ENCODE measurements at places on chromosomes 16 and 17.

DNA sequence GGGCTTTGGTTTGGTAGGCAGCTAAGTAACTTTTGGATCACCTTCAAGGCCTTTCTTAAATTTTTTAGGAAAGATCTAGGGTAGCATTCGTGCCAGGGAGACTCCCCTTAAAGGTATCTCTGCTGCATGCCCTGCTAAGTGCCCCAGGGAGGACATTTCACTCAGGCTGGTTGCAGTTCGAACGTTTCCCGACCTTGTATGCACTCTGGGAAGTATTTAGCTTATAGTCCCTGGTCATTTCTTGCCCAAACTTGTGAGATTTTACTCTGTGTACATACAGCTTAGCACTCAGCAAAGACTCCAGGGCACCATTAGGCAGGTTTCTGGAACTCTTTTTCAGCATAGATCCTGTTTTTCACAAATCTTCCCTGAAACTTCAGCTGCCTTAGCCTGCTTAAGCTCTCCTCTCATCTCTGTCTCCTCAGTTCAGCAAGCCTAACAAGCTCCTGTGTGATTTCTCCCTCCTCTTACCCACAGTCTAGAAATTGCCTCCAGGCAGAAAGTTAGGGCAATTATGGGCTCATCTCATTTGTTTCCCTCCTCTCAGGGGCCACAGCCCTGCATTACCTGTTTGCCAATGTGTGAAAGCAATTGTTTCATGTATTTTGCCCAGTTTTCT, 84.6 kb downstream of the MRTFB start:
- DNase-seq = no peak

GRCh38 chr17:48514477-48514876, 16.3 kb downstream of the HOXB1 start:
- DNase-seq = no peak

DNA sequence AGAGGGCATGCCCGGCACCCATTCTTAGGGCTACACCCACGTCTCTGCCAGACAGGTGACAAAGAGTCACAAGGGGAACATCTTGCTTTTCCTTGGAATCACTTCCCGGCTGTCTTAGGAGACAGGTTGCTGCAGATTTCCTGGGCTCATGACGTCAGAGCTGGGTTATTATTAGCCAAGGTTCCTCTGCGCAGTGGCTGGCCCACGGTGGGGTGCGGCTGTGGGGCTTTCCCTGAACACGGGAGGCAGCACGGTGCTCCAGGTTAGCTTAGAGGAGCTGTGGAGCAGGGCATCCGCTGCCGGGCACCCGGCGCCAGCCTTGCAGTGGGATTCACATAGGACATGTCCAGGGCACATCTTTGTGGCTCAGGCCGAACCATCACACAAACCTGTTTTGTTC, 118.0 kb upstream of the PLCG2 start:
- no peak for DNase-seq

- DNase-seq = no peak
Observed at GRCh38 chr16:77424871-77425604, 9.8 kb downstream of the ADAMTS18 start.

GRCh38 chr17:74332017-74332650, 6.1 kb downstream of the KIF19 start:
- DNase-seq = no peak

- DNase-seq = peak; percentile 13
Observed at GRCh38 chr17:10198509-10199249, at the start of gene GAS7. GAS7 (minus strand) TSS chr17:10198606.

GRCh38 chr16:65099607-65100006, 22.3 kb downstream of the CDH11 start:
- no peak for DNase-seq

DNA sequence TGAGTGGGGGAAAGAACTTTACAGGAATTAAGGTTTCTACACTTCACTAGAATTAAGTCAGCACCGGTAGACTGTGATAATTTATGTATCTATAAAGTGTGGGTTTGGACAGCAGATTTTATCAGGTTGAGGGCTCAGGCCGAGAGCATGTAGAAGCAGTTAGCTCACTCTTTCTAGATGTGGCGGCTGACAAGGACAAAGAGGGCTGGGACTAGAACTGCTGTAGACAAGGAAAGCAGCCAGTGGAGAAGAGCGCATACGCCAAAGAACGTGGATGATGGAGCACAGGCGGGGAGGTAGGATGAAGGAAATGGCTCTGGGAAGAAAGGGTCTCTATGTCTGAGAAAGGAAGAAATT, 504 bp upstream of the GOSR1 start:
- peak; percentile 7 for DNase-seq

DNA sequence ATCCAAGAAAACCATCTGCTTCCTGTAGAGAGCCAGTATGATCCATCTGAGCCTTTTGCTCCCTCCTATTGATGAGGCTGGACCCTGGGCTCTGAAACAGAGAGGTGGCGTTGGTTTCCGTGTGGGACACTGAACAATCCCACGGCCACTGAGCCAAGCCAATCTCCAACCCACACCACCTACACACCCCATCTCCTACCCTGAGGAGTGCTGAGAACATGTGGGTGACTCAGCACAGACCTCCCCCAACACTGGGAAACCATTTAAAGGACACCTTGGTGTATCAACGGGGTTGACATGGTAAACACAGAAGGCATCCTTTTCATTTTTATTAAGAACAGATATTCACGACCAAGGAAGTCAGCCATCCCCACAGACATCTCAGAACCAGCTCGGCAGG, 332.1 kb downstream of the SLC39A11 start:
- no peak for DNase-seq

DNA sequence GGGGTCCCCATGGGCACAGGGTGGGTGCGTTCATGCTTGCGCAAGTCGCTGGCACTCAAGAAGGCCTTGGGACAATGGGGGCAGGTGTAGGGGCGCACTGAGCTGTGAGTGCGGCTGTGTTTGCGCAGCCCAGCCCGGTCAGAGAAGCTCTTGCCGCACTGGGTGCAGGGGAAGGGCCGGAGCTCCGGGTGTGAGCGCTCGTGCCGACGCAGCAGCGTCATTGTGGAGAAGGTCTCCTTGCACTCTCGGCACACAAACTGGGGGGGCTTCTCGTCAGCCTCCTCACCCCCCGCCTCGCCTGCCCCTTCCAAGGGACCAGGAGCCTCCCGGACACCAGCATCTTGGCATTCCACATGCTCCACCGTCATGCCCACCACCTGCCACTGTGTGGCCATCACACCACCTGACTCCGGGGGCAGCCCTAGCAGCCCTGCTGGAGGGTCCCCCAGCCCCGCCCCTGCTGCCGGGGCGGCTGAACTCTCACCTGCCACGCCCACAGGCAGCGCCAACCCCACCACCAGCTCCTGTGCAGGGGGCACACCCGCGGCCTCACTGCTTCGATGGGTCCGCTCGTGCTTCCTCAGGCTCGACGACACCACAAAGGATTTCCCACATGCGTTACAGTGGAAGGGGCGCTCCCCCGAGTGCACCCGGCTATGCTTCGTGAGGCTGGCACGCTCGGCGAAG, 12.8 kb downstream of the ZNF668 start:
- no peak for DNase-seq

GRCh38 chr16:87328846-87329245, 11.7 kb upstream of the C16orf95 start:
- DNase-seq = no peak

DNA sequence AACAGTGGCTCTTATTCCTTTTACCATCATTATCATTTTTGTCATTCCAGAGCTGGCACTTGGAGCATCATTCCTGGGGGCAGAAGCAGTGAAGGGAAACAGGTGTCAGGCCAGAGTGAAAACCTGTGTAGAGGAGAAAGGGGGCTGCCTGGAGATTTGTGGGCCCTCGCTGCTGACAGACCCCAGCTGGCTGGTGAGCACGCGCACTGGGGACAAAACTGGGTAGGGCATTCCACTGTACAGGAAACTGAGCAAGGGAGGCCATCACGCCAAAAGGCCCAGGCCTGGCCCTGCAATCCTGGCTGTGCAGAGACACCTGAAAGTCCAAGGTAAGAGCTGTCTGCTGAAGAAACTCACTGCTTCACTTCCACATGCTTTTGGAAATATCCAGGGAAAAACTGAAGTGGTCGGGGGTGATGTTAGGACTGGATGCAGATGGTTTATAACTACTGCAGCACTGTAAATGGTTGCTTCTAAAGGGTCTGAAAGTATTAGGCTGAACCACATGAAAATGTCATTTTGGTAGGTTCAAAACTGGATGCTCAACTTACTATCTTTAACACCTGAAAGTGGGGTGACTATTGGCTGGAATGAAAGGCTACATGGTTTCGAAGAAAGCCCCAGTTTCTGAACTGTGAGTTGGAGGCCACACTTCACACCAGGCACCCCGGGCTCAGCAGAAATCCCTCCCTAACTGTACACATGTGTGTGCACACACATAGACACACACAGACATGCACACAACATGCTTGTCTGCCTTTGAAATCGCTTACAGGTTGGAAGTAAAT, 225.0 kb downstream of the C16orf78 start:
- DNase-seq = no peak

- no peak for DNase-seq
Observed at GRCh38 chr17:34712481-34713195, 133.3 kb downstream of the TMEM132E start.

DNA sequence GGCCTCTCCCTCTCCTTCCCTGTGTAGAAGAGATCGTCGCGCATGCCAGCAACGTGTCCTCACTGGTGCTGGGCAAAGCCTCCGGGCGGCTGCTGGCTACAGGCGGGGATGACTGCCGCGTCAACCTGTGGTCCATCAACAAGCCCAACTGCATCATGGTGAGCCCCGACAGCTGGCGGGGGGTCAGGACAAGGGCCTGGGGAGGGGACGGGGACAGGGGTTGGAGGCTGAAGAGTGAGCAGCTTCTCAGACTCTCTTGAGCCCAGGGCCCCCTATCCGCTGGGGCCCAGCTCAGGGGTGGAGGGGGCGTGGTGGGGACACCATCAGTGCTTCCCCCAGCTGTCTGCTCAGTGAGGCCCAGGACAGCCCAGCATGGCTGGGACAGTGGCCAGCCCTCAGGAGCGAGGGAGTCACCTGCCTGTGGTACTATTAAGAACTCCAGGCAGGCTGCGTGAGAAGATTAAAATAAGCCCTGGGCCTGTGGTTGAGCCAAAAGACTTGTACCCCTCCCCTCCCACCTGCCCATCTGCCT, 6.2 kb downstream of the KATNB1 start:
- no peak for DNase-seq

GRCh38 chr17:40417258-40417608, 463 bp downstream of the TOP2A start:
- DNase-seq = no peak

GRCh38 chr17:63838631-63839171, 3.8 kb downstream of the SMARCD2 start:
- no peak for DNase-seq

GRCh38 chr17:43402078-43402477, 3.3 kb downstream of the ARL4D start:
- DNase-seq = no peak

GRCh38 chr16:23433261-23433920, 19.6 kb downstream of the COG7 start:
- no peak for DNase-seq

- no peak for DNase-seq
Observed at GRCh38 chr16:66469291-66469946, 42.3 kb downstream of the BEAN1 start.
